ENCODE measurements at places on chromosomes 5 and 9. TPM values are rescaled to one million over a fixed set of nuclear protein-coding genes. Genes with fewer than 3 reads are reported as not detected.

DNA sequence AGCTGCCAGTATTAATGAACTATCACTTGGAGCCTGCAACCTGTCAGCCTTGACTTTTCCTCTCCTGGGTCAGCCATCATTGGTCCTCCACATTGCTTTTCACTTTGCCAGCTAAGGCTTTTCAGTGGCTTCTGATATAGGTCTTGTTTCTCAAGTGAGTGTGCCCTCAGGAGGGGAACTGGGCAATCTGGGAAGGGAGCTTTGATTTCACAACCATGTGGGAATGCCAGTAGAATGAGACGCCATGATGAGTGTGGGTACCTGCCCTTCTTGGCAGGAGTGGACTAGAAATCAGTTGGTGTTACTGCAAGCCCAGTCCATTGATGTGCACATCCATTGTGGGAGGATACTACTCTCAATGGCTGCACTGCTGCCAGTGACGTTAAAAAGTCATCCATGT, 54.1 kb downstream of the SH3GL2 start:
- DNase-seq, result no peak

GRCh38 chr5:159230657-159231056, 21.3 kb upstream of the RNF145 start:
- DNase-seq, result no peak

ARSI gene
- polyA plus RNA-seq, result not detected

GRCh38 chr9:34501889-34502425, 20.8 kb downstream of the ENHO start:
- no peak for DNase-seq

DNA sequence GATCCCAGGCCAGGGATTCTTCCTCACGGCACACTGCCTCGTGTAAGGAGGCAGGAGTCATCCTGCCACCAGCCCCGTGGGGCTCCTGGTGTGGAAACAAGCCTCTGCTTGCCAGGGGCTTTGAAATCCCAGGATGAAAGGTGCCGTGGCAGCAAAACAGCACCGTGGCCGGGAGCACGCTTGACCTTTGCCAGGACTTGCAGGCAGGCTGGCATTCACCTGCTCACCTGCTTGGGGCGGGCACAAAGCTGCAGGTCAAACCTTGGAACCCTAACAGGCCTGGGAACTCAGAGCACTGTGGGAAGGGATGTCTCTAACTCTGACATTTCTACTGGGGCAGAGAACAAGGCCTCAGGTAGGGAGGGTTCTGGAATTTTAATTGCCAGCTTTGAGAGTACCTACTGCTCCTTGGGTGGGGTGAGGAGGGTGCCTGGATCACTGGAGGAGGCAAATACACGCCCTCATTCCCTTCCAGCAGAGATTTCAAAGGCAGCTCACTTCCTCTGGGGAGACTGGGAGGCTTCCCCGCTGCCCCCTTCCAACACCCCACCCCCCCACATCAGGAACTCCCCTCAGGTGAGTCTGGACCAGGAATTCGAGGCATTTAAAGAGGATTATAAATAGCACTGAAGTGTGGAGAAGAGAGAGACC, 45.6 kb upstream of the STXBP1 start:
- no peak for DNase-seq

- DNase-seq, result no peak
Measured at GRCh38 chr5:156137071-156137869, 189.7 kb upstream of the SGCD start.

DNA sequence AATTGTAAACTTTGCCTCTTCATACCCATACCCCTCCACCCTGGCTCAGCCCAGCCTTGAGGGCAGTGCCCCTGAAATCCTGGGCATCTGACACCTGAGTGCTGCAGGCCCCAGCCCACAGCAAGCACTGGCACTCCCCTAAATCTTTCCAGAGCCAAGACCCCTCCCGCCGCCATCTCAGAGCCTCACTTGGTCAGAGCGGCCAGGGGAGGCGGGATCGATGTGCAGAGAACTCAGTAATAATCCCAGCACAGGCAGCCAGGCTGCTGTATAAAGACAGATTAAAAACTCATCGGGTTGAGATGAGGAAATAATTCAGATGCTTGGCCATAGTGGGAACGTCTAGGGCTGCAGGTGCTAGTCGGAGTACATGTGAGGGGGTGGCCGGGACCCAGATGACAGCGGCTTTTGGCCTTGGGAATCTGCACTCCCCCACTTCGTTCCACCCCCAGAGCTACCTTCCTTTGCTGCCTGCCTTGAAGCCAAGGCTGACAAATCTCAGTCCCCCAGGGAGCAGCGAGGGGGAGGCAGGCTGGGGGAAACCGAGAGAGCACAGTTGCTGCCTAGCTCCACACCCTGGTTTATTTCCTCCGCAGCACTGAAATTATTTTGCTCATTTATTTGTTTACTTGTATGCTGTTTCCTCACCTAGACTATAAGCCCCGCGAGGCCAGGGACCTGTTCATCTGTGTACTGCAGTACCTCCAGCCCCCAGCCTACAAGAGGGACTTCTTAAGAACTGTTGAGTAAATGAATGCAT, 19.5 kb upstream of the ARAP3 start:
- peak; percentile 17 for DNase-seq
